ENCODE measurements at places on chromosomes 5 and 9.
A peak's percentile ranks its signal among the peaks of the same experiment; 100 is the strongest.

GRCh38 chr5:1827886-1828397 is 26.7 kb downstream of the NDUFS6 start:
- DNase-seq: no peak

DNA sequence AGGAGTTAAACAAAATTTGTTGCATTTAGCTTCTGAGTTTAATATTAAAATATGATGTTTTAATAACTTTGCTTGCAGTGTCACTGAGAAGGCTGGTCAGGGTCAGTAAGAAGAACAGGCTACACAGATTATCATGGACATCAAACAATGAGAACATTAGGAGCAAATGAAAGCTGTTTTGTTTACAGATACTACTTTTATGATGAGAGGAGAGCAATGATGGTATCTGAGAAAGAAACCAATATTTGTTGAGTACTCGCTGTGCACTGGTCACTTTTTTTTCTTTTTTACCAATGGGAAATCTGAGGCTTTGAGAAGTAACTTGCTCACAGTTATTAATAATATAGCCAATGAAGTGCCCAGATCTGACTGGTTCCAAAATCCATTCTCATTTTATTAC is 109.6 kb downstream of the INVS start:
- DNase-seq: no peak

- no peak for DNase-seq
Measured at GRCh38 chr9:19431361-19432171, 22.8 kb downstream of the ACER2 start.

DNA sequence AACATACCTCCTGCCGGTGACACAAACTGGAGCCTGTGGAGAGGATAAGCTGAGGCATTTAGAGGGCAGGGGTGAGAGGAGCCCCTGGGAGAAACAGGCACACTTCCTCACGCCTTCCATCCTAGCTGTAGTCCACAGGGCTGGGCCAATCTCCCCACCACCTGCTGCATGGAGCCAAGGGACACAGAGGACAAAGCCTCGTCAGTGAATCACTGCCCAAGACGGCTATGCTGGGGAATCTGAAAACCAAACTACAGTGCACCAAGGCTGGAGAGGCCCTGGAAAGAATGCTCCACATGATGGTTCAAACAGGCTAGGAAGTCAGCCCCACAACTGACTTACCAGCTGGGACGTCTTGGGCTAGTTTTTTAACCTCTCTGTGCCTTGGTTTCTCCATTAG is 57.0 kb downstream of the SHB start:
- DNase-seq: no peak

- no peak for DNase-seq
Measured at GRCh38 chr5:31355337-31355736, 161.9 kb downstream of the CDH6 start.

DNA sequence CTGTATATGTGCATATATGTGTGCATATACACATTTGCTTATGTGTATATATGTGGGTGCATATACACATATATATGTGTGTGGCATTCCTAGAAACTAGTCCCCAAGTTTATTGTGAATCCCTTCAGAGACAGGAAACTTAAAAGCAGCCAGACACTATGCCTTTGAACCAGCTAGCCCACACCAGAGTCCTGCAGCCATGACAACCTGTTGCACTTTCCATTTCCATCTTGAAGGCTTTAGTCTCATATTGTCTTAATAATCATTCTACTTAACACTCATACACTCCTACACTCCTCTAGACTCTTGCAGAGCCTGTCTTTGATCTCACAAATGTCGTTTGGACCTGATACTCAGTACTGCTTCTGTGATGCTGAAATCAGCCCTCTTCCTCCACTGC is 34.8 kb upstream of the CDH6 start:
- no peak for DNase-seq

- no peak for DNase-seq
Measured at GRCh38 chr5:34717426-34718327, 61.5 kb downstream of the RAI14 start.

DNA sequence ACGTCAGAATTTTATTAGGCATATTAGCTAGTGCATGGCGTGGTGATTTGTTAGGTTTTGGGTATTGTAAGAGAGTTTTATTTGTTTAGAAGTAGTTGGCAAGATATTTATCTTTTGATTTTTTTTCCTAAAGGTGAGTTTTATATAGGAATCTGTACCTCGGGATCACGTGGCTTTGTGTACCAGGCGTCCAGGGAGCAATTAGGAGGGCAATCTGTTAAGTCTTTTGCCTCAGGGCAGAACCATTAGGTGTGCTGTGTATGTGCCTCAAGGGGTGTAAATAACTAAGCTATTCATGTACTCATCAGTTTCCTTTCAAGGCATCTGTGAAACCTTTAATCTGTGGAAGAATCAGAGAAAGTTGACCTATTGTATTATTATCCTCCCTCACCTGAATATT is 39.4 kb downstream of the ZSWIM6 start:
- no peak for DNase-seq

DNA sequence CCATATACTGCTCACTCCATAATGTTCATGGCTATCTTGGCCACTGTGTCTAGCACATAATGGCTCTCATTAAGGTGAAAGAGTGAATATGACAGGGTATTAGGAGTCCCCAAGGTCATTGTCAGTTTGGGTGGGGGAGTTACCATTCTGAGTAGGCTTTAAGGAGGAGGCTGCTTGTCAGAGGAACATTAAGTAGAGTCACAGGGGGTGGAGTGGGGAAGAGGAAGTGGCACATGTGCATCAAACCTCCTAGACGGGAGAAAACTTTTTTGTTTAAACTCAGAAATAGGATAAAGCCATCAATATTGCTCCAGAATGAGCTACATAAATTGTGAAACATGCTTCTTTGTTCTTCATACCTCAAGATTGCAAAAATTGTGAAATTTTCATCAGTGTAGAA is 45.5 kb downstream of the DAB2IP start:
- no peak for DNase-seq

GRCh38 chr9:121491111-121491510 is 8.5 kb downstream of the GGTA1 start:
- no peak for DNase-seq

GRCh38 chr9:102054811-102055210 is 316.4 kb upstream of the GRIN3A start:
- no peak for DNase-seq

- no peak for DNase-seq
Measured at GRCh38 chr9:129440435-129441186, 180.3 kb downstream of the C9orf50 start.

GRCh38 chr9:27386571-27387091 is 89.7 kb upstream of the EQTN start:
- DNase-seq: no peak

GRCh38 chr5:90810211-90810610 is 251.6 kb downstream of the ADGRV1 start:
- no peak for DNase-seq

- no peak for DNase-seq
Measured at GRCh38 chr5:95825495-95825894, 3.0 kb upstream of the GLRX start.

GRCh38 chr9:128153060-128153946 is 4.0 kb downstream of the LCN2 start:
- DNase-seq: no peak

DNA sequence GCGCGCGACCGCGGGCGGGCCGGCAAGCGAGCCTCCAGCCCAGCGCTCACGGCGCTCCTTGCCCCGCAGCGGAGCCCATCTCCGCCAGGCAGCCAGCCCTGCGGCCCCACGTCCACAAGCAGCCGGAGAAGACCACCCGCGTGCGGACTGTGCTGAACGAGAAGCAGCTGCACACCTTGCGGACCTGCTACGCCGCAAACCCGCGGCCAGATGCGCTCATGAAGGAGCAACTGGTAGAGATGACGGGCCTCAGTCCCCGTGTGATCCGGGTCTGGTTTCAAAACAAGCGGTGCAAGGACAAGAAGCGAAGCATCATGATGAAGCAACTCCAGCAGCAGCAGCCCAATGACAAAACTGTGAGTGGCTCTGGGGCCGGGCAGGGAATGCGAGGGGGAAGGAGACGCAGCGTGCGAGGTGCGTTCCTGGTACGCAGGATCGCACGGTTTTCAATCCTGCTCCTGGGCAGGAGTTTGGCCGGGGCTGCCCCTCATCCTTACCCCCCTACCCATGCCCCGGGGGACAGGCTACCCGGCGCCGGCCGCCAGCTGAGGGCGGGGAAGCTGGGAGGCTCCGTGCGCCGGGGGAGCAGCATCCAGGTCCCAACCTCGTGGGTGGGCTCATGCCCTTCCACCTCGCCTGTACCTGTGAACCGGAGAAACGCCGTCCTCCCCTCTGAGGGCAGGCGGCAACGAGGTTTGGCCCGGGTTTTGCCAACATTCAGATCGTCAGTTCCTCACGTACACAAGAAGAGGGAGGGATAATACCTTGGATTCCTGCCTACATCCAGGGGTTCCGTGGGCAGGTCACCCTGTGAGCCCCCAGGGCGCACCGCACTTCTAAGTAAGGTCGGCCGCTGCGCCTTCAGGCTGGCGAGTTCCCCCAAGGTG is 6.6 kb downstream of the ISL1 start:
- DNase-seq: no peak

- DNase-seq: no peak
Measured at GRCh38 chr9:80520231-80520630, 948.5 kb downstream of the TLE4 start.

GRCh38 chr9:129036923-129037766 is 719 bp downstream of the MIGA2 start:
- DNase-seq: no peak

DNA sequence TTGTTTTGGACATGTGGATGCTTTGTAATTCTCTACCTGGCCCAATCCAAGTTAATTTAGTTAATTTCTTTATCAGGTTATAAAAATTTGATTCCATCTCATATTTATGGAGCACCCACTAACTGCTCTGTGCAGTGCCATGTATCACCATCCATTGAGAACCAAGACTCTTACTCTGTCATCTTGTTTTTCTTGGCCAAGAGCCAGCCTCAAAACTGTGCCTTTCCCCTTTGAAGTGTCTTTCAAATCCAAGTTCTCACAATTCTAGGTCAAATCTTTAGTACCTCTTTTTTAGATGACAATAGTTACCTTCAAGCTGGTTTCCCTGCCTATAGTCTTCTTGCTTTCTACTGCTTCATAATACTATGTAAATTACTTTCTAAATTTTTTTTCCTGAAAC is 3.2 kb downstream of the COMMD10 start:
- no peak for DNase-seq

DNA sequence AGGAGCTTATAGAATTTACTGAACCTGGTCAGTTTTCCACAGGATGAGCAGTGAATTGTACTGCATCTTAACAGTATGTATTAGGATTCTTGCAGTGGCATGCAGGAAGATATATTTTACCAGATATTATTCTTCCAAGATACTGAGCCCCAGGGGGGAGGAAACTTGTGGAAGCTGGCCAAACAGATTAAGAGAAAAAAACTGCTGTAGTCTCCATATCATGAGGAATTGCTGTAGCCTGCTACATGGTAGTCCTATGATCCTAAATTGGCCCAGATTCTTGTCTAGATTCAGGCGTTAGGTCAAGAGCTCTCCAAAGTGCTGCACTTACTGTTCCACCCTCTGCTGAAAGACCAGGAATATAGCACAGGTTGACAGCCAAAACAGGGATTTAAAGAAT is 275.5 kb upstream of the TAS2R1 start:
- DNase-seq: no peak

GRCh38 chr5:96427824-96428223 is 5.2 kb downstream of the PCSK1 start:
- no peak for DNase-seq

GRCh38 chr5:151757233-151758140 is 944 bp downstream of the ATOX1 start:
- DNase-seq: no peak

GRCh38 chr9:87324613-87325194 is 173.0 kb upstream of the DAPK1 start:
- DNase-seq: no peak

DNA sequence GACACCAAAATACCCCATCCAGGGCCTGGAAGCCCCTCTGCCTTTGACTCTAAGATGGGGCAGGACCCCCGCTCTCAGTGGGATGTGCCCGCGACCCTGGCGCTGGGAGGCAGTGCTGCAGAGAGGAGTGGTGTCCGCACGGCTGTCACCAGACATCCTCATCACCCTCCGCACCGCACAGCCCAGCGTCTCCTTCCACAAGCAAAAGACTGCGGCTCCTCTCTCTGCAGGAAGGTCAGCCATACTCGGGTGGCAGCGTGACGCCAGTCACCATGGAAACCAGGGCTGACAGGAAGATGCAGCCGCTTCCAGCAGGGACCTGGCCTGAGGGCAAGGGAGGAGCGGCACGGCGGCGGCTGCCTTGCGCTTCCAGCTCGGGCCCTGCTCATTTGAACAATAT is 17.1 kb upstream of the SLC6A3 start:
- DNase-seq: no peak

DNA sequence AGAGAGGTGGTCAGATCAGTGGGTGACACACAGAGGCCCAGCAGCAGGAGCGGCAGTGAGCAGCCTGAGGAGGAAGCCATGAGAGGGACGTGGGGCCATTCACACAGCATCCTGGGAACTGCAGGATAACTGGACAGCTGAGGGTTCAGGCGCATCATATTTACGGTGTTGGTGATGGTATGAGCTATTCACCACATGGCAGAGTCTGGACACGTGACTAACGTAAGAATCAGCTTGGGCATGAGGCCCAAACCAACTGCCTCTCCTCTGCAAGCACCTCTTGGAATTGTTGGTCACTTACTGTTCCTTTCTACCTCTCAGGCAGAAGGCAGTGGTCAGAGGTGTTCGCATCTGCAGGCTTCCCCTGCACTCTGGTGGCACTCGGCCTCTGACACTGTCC is 141.1 kb downstream of the ENTREP1 start:
- DNase-seq: no peak

DNA sequence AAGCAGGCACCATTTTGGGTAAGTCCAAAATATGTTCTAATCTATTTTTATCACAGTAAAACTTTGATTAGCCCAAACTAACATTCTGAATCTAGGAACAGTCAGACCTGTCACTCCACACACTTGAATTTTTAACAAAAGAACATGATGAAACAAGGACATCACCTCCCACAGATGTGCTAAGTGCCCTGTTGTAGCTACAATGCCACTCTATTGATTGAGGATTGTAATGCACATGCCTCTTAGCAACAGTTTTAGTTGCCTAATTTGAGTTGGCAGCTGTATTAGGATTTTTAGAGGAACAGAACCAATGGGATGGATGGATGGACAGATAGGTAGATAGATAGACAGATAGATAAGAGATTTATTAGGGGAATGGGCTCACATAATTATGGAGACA is 20.3 kb upstream of the RNF20 start:
- no peak for DNase-seq

- peak; percentile 31 for DNase-seq
Measured at GRCh38 chr5:141910271-141910673, 13.4 kb upstream of the DELE1 start.

GRCh38 chr5:168174376-168174775 is 117.1 kb upstream of the WWC1 start:
- DNase-seq: no peak

GRCh38 chr9:131502781-131503625 is at the start of gene POMT1:
Gene POMT1 (plus strand): TSS chr9:131502918. CDS start chr9:131504219, 1,301 bp downstream.
- DNase-seq: peak; percentile 53

GRCh38 chr5:142955628-142956027 is 185.5 kb downstream of the ARHGAP26 start:
- DNase-seq: no peak

GRCh38 chr9:114114364-114114763 is 15.3 kb upstream of the KIF12 start:
- DNase-seq: no peak
